ENCODE measurements at places on chromosomes 5 and 9.

- DNase-seq, result no peak
Measured at GRCh38 chr9:114827641-114828302, 21.9 kb upstream of the TNFSF15 start.

DNA sequence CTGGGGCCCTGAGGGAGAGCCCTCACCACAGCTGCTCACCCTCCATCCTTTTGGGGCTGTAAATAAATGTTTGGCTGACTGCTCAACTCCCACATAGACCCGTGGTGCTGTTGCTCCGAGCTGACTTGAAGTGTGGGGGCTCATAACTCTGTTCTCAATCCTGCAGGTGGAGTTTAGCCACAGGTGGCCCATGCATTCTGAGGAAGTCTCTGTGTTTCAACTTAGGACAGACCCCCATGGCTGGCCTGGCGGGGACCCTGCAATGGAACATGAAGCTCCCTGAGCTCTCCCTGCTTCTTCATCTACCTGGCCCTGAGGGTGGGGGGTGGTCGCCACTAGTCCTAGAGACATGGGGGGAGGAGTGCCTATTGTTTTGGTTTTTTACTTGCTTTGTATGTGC lies 19.7 kb downstream of the NDUFS6 start:
- no peak for DNase-seq

DNA sequence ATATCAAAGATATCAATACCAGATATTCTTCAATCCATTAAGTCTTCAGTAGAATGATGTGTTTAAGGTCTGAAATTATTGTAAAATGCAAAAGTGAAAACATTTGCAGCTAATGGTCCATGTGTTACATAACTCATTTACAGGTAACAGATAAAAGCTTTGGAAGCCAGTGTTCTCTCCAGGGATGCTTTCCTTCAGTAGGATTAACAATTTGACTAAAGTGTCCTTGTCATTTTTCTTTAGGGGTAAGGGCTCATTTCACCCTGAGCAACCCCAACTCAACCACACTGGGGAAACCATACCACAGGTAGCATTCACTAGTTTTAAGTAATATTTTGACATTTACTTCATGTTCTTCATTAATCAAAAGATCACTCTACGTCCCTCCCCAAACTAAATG lies 12.9 kb downstream of the HNRNPK start:
- DNase-seq, result no peak

DNA sequence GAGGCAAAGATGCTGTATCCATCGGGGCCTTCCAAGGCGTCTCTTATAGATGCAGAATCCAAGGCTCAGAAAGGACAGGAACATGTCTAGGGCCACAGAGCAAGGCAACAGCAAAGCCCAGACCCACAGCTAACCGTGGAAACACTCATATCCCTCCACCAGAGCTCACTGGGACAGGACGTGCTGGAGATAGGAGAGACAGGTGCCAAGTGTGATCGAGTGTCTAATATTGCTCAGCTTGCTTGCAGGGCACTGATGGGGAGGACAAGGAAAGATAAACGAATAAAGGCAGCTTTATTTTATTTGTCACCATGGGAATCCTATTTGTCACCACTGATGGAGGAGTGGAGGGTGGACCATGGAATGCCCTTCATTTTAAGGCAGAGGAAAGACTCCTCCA lies 44.0 kb upstream of the AKNA start:
- DNase-seq, result no peak

Measured in activated T-helper 9 cell treated with anti-CD3 and anti-CD28 coated beads, Interleukin-2, amount 50 U/mL, for 16 hours (primary cell).